ENCODE measurements at places on chromosomes 2 and 18.

DNA sequence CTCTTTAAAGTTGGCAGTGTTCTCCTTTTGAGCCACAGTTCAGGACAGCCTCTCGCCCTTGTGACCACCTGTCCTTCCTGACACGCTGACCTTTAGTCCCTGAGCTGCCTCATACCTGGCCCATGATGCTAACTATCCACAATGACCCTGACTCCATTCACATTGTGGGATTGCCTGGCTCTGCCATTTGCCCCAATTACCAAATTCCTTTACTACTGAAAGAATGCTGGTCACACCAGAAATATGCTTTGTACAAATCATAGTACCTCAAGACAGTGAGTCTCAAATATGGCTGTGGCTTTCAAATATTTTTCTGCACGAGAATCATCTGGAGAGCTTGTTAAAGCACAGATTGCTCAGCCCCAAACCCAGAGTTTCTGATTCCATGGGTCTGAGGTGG, 54.2 kb downstream of the LTBP1 start:
- no peak for DNase-seq

DNA sequence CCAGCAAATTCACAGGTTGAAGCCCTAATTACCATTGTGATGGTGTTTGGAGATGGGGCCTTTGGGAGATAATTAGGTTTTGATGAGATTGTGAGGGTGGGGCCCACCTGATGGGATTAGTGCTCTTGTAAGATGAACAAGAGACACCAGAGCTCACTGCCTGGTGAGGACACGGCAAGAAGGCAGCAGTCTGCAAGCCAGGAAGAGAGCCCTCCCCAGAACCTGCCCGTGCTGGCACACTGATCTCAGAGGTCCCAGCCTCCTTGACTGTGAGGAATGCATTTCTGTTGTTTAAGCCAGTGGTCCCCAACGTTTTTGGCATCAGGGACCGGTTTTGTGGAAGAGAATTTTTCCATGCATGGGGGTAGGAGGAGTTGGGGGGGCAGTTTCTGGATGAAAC, 240.7 kb downstream of the KLHL29 start:
- DNase-seq: no peak

- no peak for DNase-seq
Measured at GRCh38 chr18:80088036-80088435, 21.0 kb upstream of the ADNP2 start.

DNA sequence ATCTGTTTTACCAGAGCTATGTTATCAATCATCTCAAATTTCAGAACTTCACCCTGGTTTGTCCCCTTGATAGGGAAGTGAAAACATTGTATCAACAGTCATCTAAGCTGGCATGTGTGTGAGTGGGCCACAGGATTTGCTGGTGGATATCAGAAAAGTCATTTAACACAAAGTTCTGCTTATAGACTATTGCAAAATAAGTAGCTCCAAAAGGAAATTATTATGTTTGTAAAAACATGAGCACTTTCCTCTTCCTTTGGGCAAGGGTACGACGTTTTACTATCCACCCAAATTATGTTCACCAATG, 20.7 kb upstream of the COPS8 start:
- no peak for DNase-seq

- DNase-seq: no peak
Measured at GRCh38 chr18:47601581-47602272, 328.7 kb downstream of the SMAD2 start.

- no peak for DNase-seq
Measured at GRCh38 chr2:207434899-207435465, 94.8 kb upstream of the CREB1 start.

DNA sequence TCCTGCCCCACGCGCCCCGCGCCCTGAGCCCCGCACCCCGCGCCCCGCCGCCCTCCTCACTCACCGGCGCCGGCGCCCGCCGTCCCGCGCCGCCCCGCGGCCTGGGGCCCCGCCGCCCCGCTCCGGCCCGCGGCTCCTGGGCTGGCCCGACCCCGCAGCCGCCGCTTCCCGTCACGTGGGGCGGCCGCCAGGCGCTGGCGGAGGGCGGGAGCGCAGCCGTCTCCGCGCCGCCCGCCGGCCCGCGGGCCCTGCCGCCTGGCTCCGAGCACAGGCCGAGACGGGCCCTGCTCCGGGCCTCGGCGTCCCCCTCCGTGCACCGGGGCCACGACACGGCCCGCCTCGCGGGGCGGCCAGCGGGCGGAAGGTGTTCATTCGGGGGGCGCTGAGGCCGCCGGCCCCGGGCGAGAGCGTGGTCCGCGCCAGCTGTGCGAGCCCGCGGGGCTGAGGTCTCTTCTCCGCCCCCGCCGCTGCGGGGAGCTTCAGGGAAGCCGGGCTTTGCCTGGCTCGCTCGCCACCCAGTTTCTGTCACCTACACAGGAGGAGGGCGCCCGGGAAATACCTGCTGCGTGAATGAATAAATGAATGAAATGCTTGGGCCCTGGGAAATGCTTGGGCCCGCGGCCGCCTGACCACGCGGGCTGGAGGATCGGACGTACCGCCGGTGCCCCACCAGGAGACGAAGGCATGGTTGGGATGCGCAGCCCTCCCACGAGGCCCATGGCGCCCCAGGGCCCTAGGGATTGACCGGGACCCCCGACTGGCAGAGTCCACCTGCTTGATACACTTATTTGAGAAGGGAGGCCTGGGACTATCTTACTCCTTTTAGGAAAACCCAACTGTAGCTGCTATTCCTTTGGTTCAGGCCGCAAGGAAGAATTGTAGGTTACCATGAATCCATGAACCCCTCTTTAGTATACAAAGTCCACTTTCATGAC, at the start of gene TGFBRAP1:
TSS of gene TGFBRAP1 (minus strand) at position 175 of the 935 bp plus-strand sequence. CDS start 21,434 bp downstream, outside the sequence.
- DNase-seq: peak; percentile 45

- no peak for DNase-seq
Measured at GRCh38 chr2:58107803-58108710, 61.5 kb downstream of the VRK2 start.

DNA sequence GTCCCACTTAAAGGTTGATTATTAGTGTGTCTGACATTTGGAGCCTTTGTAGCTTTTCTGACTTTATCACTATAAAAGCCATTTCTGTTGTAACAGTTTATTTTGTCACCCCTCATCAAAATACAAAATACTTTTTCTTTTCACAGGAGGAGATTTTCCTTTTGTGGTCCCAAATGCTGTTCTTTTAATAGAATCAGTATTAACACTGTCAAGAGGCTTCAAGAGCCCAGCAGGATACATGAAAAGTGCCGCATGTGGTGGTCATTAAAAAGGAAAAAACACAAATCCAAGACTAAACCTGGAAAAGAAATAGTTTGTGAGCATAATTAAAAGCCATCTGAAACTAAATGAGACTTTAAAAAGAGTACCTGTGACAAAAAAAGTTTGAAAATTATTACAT, 515.7 kb downstream of the DCDC2C start:
- DNase-seq: no peak

GRCh38 chr2:184596819-184597411, 1.4 kb upstream of the ZNF804A start:
- no peak for DNase-seq

All from 8988T (cell line).